T-helper 9 cell (primary cell): ENCODE measurements at places on chromosomes 12 and 14.
A peak's percentile ranks its signal among the peaks of the same experiment; 100 is the strongest.

- DNase-seq = no peak
Measured at GRCh38 chr12:111664499-111664898, 21.3 kb downstream of the BRAP start.

DNA sequence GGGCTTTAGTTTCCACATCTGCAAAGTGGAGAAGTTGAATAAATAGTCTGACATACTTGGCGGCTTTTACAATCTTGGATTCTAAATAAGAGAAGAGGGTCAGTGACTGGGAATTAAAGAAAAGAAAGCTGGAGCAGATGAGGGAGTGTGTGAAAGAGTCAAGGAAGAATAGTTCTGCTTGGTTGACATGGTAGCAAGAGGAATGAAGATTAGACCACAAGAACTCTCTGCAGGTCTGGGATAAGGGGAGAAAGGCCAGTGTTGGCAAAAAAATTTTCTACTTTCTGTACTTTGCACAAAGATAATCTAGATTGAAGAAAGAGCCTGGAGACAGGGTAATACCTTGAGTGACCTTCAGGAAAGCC lies 5.9 kb downstream of the ITGB7 start:
- no peak for DNase-seq

- DNase-seq = no peak
Measured at GRCh38 chr14:103330536-103330935, 3.5 kb upstream of the EIF5 start.

GRCh38 chr12:54420766-54421144 lies 1.7 kb upstream of the ITGA5 start:
- no peak for DNase-seq

GRCh38 chr12:124264879-124265278 lies 30.0 kb upstream of the RFLNA start:
- no peak for DNase-seq

DNA sequence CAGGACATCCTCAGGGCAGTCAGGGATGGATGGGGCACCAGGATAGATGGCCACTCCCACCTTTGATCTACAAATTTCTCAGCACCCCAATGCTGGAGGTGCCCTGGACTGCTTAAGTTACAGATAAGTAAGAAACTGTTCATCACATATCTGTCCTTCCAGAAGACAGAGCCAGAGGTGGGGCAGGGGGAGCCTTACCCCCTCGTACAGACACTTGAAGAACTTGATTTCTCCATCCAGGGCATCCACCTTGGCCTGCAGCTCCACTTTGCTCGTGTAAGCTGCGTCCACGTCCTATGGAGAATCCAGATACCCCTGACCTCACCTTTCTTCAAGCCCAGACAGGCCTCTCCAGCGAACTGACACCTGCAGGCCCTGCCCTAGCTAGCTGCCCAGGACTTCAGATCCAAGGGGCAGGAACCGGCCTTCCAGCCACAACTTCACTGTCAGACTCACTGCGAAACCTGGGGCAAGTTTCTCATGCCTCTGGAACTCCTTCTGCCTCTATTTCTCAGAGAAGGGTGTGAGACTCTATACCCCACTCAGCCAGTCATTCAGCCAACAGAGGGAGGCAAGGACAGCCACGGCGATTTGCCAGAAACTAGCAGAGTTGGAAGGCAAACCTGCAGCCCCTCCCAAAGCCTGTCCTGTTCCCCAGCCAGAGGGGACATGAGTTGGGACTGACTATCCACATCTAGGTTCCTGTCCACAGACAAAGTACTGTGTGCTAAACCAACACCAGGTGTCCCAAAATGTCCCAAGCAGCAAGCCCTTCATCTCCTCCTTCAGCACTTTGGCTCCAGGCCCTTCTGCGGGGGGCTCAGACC lies 3.8 kb downstream of the KRT73 start:
- DNase-seq = no peak

GRCh38 chr12:10722502-10722904 lies 620 bp downstream of the YBX3 start:
- peak; percentile 1 for DNase-seq

DNA sequence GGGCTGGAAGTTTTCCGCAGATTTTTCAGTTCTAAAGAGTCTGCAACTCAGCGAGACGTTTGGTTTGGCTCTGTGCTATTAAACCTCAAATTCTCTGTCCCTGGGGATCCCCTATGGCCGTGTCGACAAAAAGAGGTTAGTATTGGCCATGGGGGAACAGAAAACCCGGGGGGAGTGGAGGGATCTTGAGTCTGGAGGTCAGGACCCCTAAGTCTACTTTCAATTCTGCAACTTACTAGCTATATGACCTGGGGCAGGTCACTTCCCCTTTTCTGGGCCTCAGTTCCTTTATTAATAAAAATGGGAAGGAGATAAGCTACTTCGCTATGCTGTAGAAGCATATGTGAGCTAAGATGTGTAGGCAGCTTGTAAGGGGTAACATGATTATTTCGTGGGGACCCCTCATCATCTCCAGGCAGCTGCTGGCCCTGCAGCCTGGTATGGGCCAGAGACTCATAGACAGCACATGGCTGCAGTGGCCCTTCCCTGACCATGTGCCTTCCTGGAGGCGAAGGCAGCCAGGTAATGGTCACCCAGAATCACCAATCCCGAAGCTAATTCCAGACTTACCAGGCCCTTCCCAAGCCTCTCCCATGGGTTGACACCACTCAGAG lies 8.6 kb downstream of the ASB2 start:
- no peak for DNase-seq

- no peak for DNase-seq
Measured at GRCh38 chr14:104318558-104319490, 180.4 kb downstream of the KIF26A start.

- peak; percentile 46 for DNase-seq
Measured at GRCh38 chr12:6927379-6928021, at the start of gene ATN1. Gene ATN1 (plus strand): TSS chr12:6927959. CDS start chr12:6934002, 6,043 bp downstream.

DNA sequence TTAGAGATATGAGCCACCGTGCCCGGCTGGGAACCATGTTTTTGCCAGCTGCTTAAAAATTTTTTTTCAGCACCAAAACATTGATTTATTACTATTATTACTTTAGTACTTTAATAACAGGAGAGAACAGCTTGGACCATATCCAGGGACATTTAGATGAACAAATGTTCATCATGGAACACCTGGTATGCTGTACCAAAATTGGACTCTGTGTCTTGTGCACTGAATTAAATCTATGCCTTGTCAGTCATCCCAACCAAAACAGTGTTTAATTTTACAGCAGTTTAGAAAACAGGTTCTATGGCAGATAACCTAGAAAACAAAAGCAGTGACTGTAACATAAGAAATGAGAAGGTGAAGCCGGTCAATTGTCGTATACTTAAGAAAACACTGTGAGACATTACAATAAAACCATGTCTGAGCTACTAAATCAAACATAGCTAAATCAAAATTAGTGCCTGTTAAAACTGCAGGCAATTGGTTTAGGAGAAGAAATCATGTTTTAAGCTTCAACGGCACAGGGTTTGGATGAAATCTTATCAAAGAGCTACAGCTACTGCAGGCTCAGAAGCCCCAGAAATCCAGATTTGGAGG lies 58.2 kb upstream of the PYGL start:
- DNase-seq = no peak

- DNase-seq = no peak
Measured at GRCh38 chr14:100824901-100825712, 811 bp upstream of the MEG3 start.

- no peak for DNase-seq
Measured at GRCh38 chr14:22489957-22490950, 98.8 kb downstream of the DAD1 start.
